ENCODE measurements at places on chromosomes 4 and X. TPM values are rescaled to one million over a fixed set of nuclear protein-coding genes. Genes with fewer than 3 reads are reported as not detected.
A peak's percentile ranks its signal among the peaks of the same experiment; 100 is the strongest.

- DNase-seq = no peak
Observed at GRCh38 chr4:114146947-114147618, 167.6 kb upstream of the ARSJ start.

DNA sequence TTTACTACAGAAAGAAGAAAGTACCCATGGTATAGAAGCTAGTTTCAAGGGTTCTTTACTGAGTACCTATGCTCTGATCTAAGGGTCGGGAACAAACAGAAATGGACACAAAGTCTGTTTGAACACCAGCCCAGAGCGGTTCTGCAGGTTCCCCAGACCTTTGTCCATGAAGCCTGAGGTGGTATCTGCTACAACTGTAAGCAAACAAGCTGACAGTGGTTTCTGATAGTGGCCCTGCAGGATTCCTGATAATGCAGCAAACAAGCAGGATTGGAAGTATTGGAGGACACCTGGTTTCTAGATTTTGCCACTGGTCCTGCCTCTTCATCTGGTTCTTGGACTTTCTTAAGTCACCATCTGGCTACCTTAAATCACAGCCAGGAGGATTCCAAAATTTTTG is 23.7 kb downstream of the SMPX start:
- peak; percentile 47 for DNase-seq

DNA sequence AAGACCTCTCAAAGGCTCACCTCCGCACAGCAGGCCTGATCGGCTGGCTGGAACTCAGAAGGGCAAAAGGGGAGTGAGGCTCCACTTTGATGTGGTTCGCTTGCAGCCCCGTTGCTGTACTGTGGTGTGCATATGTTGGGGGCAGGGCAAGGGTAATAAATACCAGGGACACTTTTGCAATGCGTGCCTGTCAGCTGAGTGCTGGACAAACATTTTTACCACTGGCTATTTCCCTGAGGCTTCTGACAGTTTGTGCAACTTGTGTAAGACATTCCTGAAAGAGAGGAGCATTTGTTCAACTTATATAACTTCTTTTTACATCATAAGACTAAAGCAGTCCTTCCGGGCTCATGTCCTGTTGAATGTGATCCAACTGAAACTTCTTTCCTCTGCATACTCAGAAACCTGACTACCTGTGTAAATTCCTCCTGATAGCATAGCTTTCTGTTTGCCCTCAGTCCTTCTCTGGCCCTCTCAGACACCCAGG is 82.3 kb downstream of the SPRY1 start:
- peak; percentile 63 for DNase-seq

DNA sequence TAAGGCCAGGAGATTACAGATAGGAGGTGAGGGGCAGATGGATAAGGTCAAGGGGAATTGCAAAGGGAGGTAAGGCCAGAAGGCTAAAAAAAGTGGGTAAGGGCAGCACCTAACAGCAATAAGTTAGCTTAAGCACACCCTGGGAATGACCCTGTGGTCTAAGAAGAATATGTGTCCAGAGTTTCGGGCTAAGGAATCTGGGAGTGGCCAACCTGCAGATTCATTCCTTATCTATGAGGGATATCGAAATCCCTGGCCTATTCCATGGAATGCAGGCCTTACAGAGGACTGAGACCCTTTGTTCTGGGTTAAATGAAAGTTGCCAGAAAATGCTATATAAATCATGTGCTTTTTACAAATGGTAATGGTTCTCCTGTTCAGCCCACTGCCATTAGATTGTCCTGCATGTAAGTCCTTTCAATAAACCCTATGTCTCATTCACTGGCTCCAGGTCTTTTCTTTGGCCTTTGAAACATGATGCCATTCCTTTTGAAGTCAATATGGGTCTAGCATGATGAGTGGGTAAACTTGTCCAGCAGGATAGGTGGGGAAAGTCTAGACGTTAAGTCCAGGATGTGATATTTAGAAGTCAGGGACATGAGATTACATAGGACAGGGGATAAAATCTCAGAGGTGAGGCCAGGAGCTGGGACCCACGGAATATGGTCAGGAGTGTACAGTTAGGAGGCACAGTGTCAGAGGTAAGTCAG is 226.2 kb downstream of the TACR3 start:
- no peak for DNase-seq

DNA sequence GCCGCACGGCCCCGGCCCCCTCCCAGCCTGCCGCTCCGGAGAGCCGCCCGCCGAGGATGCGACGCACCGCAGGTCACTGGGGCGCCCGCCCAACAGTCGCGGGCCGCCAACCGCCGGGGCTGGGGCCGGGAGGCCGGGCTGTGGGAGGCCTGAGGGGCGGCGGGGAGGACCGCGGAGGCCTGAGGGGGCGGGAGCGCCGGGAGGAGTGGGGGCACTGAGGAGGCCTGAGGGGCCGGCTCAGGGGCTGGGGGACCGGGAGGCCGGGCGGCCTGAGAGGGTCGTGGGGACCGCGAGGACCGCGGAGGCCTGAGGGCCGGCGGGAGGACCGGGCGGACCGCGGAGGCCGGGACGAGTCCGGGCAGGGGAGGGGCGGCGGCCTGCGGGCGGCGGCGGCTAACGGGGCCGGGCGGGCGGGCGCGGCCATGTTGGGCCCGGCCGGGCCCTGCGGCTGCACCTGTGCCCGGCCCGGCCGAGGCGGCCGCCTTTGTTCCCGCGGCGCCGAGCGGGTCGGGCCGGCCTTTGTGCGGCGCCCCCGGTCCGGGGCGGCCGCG is 353 bp downstream of the NSD2 start:
- DNase-seq = no peak

Gene CTAG1A
- not detected for total RNA-seq

DNA sequence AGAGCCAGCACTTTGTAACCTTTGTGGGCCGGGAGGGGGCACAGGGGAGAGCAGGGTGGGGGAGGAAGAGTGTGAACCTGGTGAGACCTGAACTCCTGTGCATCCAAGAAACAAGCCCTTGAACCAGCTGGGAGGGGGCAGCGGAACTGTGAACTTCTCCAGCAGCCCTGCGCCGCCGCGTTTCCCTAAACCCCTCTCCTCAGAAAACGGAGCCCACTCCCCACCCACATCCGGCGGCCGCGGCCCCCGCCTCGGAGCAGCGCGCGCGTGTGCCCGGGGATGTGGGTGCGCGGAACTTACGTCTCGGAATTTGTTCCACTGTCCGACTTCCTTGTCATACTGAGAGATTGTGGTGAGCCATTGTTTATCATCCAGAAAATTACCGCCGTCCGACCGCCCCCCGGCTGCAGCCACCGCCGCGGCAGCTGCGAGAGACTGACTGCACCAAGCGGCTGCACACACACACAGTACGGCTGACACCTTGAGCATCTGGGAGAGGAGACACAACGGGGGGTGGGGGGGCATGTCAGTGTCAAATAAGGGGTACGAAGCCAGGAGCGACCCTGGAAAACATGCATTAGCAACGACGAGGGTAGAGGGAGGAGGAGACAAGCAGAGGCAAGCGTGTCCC is 494 bp downstream of the SPOCK3 start:
- DNase-seq = no peak

DNA sequence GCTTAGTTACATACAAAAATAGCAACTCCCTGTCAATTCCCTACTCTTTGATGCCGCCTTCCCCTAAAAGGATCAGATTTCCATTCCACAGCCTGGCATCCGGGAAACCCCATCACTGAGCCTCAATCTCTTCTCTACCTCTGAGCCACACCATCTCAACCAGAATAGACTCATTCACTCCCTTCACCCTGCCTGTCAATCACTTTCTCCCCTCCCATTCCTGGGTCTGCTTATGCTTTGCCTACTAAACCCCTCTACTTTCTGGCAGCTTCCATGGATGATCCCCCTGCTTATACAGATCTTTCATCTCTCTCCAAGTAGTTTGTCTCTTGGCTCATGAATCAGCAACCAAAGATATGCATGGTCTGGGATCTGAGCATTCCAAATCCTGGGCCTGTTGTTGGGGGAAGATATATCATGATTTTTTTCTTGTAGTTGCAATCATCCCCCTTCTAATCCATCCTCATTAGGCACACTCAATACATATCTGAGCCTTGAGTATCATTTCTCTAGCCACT is 2.6 kb downstream of the AMER1 start:
- DNase-seq = no peak

DNA sequence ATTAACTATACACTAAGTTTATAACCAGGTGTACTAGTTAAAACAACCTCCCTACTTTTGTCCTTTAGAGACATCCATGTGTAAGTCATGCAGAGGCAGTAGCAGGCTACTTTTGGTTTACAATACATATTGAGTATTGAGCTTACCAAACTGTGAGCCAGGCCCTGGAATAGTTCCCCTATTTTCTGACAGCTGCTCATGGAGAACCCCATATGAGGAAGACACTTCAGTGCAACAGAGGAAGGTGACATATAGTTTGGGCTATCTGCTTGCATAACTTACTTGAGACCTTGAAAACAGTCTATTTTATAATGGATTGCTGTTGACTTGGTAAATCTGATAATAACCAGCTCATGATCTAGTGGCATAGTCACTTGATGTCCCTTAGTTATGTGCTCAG is 190.5 kb downstream of the SH3BGRL start:
- no peak for DNase-seq

Gene EGFL6
- 0.78 TPM for total RNA-seq

DNA sequence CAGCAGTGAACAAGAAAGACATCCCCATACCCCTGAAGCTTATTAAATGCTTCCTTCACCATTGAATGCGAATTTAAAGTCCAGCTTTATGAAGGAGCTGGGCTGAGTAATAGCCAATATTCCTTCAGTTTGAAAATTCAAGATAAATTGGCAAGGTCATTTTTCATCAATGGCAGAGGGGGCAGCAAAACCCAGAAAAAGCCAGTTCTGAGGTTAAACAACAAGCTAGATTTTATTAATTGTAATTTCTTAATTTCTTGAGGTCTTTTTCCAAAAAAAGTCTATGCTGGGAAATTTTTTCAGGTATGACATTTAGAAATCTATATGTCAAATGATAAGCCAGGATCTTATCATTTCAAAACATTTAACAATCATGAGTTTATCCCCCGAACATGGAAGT is 808.9 kb downstream of the RPA4 start:
- no peak for DNase-seq

GRCh38 chr4:105022811-105023667 is 123.6 kb upstream of the TET2 start:
- peak; percentile 42 for DNase-seq

DNA sequence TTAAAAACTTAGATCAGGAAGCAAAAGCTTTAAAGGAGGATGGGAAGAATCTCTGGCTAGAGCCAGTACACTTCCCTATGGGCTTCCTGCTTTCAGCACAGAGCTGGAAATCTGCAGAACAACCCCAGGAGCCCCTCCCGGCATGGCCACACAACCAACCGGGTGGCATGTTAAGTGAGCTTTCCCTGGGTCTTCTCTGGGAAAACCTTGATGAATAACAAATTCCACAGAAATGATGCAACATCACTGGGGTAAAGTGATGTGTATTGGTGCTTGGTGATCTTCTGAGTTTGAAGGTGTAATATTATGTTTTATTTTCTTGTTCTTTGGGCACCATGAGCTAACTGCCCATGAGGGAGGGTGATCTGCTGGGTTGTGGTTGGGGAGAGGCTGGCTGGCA is 22.1 kb downstream of the NHS start:
- DNase-seq = no peak

DNA sequence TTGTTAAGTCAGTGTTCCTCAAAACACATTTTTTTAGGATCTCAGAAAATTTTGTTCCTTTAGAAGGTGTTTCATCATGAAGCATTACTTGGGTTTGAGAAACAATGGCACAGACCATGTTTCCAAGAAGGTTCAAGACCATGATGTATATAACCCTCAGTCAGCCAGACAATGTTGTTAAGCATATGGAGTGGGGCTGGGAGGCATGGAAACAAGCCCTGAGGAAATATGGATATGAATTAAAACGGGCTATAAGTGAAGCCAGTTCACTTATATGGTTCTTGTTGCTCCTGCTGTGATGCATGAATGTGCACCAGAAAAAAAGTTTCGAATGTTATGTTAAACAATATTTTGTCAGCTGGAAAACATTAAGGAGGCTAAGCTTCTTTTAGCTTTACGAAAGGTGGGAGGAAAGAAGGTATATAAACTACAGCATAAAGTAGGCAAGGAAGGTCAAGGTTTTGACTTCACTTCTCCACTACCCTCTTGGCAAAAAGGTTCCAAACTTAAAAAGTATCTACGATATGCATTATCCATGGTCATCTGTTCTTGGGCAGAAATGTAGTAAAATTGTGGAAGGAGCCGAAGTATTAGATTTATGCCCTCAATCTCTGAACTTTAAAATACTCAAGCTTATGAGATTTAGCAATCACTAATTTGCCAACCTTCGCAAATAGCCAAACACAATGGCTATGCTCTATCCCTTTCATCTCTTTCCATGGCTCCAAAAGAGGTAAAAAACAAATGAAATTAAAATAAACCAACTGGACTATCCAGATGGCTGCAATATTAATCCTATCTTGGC is 277.3 kb downstream of the CHIC1 start:
- no peak for DNase-seq

GRCh38 chrX:39335513-39336235 is 534.4 kb downstream of the MID1IP1 start:
- DNase-seq = no peak

Gene CAPN6
- total RNA-seq = 0.47 TPM

Gene MAGEA11
- 0.10 TPM for total RNA-seq

DNA sequence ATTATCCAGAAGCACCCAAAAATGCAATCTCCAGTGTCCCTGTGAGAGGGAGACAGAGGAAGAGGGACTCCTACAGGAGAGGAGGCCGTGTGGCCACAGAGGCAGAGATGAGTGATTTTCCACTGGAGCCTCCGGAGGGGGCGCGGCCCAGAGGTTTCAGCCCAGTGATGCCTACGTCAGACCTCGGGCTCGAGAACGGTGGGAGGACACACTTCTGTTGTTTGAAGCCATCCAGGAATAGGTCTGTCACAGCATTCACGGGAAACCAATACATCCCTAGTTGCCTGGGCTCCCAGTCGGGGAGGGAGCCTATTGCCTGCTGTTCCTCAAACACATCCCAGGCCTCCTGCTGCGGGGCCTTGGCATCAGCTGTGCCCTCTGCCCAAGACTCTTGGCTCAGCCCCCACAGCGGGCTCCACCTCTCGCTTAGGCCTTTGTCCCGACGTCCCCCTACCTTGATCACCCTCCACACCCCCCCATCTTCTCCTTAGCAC is 39.2 kb upstream of the HMX1 start:
- DNase-seq = peak; percentile 24

DNA sequence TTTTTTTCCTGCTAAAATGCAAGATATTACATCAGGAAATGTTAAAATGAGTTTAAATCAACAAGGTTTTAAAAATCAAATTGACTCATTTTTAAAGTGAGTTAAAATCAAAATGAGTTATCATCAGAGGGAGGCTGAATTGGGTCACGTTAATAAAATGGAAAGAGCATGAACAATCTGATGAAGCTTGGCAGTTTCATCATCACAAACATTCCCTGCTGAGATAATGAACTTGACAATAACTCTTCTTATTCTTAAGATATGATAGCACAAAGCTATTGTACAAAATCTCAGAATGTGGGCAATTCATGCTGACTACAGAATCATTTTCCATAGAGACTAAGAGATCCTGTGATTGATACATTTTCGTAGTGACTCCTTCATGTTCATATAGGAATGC is 1086.7 kb downstream of the STIM2 start:
- DNase-seq = no peak

GRCh38 chrX:71543316-71543715 is 10.4 kb downstream of the OGT start:
- no peak for DNase-seq

All from ureter (tissue), 1 donor.